ENCODE measurements at places on chromosomes 1 and 21.

DNA sequence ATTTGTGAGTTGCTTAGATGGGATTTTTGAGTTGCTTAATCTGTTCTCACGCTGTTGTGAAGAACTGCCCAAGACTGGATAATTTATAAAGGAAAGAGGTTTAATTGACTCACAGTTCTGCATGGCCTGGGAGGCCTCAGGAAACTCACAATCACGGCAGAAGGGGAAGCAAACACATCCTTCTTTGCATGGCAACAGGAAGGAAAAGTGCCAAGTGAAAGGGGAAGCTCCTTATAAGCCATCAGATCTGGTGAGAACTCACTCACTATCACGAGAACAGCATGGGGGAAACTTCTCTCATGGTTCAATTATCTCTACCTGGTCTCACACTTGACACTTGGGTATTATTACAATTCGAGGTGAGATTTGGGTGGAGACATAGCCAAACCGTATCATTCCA lies 10.3 kb downstream of the CLIC6 start:
- peak; percentile 15 for DNase-seq

- DNase-seq: no peak
These were observed 16.8 kb downstream of the EDN2 start for GRCh38 chr1:41467673-41468072.

GRCh38 chr1:30822006-30822405 lies 64.4 kb upstream of the LAPTM5 start:
- DNase-seq: no peak

DNA sequence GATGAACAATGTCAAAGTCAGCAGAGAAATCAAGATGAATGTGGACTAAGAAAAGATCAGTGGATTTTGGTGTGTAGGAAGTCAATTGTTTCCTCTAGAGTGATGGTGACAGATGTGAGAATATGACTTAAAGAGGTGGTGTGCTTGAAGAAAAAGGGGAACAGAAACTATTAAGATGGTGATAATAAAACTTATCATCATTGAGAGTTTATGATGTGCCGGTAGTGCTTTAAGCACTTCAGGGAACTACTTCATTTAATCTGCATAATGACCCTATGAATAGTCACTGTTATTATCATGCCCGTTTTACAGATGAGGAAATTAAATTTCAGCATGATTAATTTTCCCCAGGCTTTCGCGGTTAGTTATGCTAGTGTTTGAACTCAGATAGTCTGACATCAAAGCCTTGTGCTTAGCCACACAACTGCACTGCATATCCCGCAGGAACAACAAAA lies 246.9 kb upstream of the LRRC7 start:
- peak; percentile 51 for DNase-seq

GRCh38 chr1:214143006-214143992 lies 137.7 kb upstream of the SMYD2 start:
- DNase-seq: no peak

GRCh38 chr1:224219011-224219611 lies 36.1 kb downstream of the DEGS1 start:
- no peak for DNase-seq

GRCh38 chr1:30750731-30751291 lies 6.8 kb downstream of the LAPTM5 start:
- no peak for DNase-seq

DNA sequence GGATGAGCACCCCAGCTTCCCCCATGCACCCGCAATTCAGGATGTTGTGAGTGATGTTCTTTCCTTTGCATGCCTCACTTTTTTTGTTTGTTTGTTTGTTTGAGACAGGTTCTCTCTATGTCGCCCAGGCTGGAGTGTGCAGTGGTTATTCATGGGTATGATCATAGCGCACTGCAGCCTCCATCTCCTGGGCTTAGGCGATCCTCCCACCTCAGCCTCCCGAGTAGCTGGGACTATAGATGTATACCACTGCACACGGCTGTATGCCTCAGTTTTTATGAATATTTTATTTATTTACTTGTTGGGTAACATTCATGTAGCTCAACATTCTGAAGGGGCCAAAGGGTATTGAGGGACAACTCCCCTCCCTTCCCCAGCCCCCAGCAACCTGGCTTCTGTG lies 54.8 kb downstream of the H3-3A start:
- no peak for DNase-seq

DNA sequence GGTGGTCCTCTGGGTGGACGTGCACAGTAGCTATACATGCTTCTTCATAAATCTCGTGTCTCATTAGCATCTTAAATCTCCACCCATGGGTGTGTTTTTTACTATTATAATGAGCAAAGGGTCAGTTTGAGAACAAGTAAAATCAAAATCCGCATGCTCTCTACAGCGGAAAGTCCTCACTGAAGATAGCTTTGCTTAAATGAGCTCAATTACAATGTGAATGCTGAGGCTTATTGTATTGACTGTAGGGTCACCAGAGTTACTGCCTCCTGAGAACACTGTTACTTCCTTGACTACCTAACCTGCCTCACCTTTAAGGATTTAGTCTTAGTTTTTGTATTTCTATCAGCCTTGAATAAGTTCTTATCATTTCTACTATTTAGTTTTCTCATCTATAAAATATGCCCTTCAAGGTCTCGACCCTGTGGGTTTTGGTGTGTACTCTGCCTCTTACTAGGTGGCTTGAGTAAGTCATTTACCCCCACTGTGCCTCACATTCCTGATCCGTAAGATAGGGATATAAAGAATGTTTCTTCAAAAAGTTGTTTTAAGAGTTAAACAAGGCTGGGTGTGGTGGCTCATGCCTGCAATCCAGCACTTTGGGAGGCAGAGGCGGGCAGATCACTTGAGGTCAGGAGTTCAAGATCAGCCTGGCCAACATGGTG lies 7.9 kb downstream of the SLAMF7 start:
- no peak for DNase-seq

GRCh38 chr1:58469476-58469875 lies 77.0 kb downstream of the OMA1 start:
- no peak for DNase-seq

- no peak for DNase-seq
These were observed 143.5 kb downstream of the C1orf94 start for GRCh38 chr1:34320053-34320669.

- DNase-seq: no peak
These were observed 14.9 kb downstream of the SLC45A1 start for GRCh38 chr1:8332806-8333205.

- peak; percentile 97 for DNase-seq
These were observed at the start of gene IFI16 for GRCh38 chr1:159009704-159010361. IFI16 (plus strand) TSS chr1:159009907; CDS start chr1:159014681, 4,774 bp downstream.

- DNase-seq: peak; percentile 67
These were observed 2.0 kb downstream of the FCER1G start for GRCh38 chr1:161216945-161217712.

- no peak for DNase-seq
These were observed 122.0 kb downstream of the GLIS1 start for GRCh38 chr1:53616927-53617326.

DNA sequence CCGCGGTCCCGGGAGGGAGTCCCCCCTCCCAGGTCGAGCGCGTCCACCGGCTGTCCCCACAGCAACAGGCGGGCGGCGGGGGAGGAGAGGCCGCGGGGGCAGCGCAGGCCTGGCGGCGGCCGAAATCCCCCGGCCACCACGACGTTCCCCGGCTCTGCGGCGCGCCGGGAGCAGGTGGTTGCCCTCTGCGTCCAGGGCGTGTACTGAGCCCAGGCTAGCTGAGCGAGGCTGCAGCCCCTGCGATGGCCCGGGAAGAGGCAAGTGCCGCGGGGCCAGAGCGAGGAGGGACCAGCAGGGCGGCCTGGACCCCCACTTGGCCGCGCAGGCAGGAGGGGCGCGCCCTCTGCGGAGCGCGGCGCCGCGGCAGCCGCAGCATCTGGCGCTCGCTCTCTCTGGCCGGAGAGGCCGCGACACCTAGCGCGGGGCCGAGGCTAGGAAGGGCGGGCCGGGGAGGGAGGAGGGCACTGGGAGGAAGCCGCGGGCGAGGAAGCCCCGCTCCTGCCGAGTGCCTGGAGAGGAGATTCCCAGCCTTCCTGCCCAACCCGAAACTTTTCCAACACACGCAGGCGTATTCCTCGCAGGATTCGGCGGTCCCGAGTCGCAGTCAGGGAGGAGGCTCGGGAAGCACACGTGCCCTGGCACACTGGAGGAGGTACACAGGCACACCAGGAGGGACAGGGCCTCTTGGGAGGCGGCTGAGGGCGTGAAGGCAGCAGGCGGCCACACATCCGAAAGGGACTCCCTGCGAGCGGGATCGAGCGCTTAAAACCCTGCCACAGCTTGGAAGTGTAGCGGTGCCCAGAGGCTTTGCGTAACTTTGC lies 4.9 kb upstream of the PROX1 start:
- no peak for DNase-seq

- no peak for DNase-seq
These were observed 2.2 kb upstream of the EIF2B3 start for GRCh38 chr1:44988531-44989156.

GRCh38 chr1:227621211-227621610 lies 57.9 kb downstream of the ZNF678 start:
- DNase-seq: no peak

GRCh38 chr1:178407215-178407614 lies 89.5 kb downstream of the CLEC20A start:
- no peak for DNase-seq

- no peak for DNase-seq
These were observed 78.6 kb downstream of the POFUT2 start for GRCh38 chr21:45209046-45209445.

GRCh38 chr1:48903291-48903690 lies 126.6 kb upstream of the BEND5 start:
- DNase-seq: no peak

- DNase-seq: peak; percentile 41
These were observed 67.3 kb downstream of the LAMC1 start for GRCh38 chr1:183090391-183091006.

DNA sequence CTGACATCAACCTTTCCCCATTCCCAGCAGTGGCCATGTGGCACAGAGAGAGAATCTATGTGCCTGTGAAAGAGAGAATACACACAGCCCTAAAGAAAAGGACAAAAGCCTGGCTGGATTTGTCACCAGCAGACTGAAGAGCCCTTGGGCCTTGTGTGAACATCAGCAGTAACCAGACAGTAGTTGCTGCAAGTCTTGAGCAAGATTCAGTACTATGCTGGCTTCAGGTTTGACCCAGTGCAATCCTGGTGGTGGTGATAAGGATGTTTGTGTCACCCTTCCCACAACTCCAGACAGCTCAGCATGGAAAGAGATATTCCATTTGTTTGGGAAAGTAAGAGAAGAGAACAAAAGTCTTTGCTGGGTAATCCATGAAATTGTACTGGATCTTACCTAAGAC lies 28.4 kb upstream of the GBP6 start:
- peak; percentile 4 for DNase-seq

DNA sequence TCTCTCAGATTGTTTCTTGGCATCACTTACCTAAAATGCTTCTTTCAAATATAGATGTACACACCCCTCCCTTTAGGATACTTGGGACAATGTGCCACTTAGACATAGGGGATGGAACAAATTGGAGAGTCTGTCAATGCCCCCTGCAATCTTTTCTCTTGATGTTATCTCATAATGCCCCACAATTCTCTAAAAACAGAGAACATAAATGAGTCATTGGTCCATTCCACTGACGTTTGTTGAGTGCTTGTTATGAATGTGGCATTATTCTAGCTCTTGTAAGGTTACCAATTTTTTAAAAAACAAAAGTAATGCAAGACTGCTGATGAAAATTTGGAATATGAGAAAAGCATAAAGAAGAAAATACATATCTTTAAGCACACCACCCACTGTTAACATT lies 5.6 kb upstream of the SMIM11 start:
- DNase-seq: no peak

DNA sequence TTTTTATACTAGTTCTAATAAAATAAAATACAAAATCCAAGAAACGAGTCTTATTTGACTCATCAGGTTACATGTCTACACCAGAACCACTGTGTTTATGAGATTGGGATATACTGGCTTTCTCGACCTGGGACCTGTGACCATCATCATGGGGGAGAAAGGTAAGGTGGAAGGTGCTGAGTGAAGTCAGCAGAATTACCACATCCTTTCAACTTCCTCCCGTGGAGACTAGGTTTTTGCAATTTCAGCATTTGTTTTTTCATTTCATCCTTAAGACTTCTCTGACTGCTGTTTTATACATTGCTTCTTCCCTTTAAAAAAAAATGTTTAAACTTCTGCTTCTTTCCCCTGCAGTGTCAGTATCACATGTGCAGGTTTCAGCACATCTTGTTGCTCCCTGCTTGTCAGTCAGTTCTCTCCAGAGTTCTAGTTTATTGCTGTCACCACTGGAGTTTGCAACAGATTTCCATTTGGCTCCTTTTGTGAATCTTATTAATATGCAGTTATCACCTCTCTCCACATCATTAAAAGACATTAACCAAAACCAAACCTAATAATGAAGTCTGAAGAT lies 60.4 kb upstream of the HAO2 start:
- DNase-seq: no peak

DNA sequence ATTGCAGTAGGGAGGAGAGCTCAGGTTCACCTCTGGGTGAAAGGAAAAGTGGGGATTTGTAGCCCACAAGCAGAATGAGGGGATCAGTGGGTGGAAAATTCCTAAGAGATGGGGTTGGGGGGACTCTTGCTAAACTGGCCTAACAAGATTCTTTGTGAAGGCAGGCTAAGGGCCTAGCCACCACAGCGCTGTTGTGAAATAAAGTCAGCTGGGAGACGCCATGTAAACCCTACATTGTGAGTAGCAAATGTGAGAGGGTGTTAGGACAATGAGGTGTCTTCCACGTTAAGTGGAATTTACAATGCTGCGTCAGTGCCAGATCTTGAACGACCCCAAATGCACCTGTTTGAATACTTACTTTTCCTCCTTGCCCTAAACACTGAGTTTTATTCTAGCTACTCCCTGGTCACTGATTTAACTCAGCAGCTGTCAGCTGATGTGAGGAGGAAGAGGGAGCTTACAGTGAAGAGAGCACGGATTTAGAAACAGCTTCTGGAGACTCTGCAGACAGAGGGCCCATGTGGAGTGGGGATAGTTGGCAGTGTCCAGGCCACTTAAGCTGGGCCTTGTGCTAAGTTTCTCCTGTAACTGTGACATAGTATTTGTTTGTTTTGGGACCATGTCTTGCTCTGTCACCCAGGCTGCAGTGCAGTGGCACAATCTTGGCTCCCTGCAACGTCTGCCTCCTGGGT lies 17.3 kb downstream of the PDPN start:
- no peak for DNase-seq

GRCh38 chr1:215728169-215728568 lies 161.1 kb downstream of the KCTD3 start:
- DNase-seq: no peak

All from OCI-M1 (cell line).